ENCODE measurements at places on chromosomes 3 and 15.
A peak's percentile ranks its signal among the peaks of the same experiment; 100 is the strongest.

DNA sequence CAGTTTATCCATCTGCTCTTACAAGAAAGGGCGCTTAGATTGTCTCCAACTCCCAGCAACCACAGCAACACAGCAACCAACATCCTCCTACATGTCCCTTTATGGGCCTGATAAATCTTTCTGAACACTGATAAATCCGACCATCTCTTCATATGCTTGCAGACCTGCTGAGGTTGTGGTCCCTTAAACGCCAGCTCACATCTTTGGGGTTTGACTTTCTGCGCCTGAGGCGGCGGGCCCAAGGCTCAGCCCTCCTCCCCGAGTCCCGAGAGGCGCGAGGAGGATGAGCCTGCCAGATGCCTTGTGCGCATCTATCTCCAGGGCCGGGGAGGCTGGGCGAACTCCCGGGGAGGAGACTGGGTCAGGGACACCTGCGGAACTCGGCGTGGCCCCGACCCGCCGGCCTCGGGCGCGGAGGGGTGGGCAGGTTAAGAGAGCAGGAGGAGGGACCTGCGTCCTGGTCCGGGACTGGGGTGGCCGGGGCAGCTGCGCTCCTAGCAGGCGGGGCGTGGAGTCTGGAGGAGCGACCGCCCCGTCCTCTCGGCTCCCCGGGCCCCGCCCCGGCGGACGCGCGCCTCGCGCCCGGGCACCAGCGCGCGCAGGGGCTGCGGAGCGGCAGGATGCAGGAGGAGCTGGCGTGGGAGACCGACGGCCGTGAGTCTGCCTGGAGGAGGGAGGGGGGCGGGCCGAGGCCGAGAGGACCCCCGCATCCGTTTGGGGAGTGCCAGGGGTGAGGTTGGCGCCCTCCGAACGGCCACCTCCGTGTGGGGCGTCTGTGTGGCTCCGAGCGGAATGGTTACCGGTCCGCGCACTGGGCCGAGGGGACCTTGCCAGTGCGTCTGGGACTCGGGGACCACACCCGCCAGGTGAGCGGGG is at the start of gene ANKDD1A:
TSS of gene ANKDD1A (plus strand) at position 592 of the 876 bp plus-strand sequence. CDS start at position 621, 29 bp downstream.
- DNase-seq, result no peak

GRCh38 chr15:100111125-100112060 is 230.4 kb downstream of the ADAMTS17 start:
- DNase-seq, result peak; percentile 34

DNA sequence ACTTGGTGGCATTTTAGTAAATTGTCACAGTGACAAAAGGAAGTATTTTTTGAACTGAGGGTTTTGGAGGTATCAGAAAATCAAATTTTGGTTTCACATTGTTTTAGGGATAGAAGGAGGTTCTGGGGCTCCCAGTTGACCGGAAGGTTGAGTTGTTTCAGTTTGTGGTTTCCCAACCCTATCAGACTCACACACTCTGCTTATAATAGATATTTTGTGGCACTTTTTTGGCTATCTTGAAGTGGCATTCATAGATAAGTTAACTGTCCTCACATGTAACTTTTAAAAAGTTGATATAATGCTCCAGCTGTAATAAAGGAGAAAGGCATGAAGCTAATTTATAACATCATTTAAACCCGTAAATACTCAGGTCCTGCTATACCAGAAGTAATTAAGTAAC is 12.8 kb downstream of the ARMC8 start:
- no peak for DNase-seq

- DNase-seq, result no peak
Measured at GRCh38 chr15:66472176-66472999, 25.2 kb downstream of the SNAPC5 start.

DNA sequence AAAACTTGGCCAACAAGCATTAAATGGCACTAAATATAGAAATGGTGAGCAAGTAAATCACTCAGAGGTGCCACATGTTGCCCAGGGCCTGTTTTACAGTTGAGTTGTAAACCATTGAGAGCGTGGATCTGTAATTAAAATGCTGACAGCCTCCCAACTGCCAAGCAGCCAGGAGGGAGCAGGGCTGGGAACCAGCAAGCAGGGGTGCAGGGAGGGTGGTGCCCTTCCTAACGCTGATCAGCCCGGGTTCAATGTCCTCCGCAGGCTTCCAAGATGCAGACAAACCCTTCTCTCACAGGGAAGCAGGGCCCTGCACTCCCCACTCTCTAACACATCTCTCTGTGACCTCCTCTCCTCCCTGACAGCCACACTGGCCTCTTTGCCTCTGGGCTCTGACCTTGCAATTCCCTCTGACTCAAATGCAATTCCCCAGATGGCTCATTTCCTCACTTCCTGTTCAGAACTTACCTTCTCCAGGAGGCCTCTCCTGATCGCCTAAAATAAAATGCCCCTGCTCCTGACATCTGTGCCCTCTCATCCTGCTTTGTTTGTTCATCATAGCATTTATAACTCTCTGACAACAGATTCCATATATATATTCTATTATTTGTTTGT is 40.0 kb downstream of the WNT7A start:
- no peak for DNase-seq

GRCh38 chr3:132343018-132343612 is 25.9 kb downstream of the ACP3 start:
- no peak for DNase-seq

DNA sequence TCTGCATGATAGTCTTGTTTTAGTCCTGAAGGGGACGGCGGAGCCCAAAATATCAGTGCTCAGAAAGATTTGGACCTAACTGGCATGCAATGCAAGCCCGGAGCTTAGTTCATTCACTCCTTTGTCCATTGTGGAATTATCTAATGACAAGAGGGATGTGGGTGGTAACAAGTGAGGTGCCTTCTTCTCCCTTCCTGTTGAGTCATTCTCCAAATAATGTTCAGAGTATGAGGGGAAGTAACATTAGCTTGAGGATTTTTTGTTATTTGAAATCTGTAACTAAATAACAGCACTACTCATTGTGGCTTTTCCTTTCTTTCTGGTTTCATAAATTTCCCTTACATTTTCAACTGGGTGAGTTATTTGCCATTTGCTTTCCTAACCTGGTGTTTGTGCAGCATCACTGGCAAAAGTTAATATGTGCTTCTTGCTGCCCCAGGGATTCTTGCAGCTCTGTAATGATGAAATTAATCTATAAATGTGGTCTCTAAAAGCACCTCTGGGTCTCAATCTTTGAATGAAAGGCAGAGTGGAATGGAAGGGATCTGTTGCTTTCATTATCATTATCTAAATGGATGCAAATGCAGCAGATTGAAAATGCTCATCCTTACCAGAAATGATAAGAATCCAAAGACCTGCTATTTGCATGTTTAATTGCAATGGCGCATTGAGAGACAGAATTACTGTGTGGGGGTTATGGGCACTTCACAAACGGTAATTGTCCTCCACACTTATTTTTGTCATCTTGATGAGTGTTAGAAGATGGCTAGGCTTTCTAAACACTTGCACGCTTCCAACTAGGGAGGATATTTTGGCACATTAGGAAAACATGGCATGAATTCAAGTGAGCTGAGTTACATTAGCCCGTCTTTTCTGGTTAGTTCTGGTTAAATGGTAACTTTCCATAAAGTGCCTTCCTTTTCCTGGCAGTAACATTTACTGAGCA is 89.9 kb upstream of the MITF start:
- no peak for DNase-seq

GRCh38 chr15:101049856-101050622 is 130.9 kb downstream of the LRRK1 start:
- no peak for DNase-seq

GRCh38 chr3:15794303-15794771 is 3.4 kb downstream of the ANKRD28 start:
- peak; percentile 71 for DNase-seq

DNA sequence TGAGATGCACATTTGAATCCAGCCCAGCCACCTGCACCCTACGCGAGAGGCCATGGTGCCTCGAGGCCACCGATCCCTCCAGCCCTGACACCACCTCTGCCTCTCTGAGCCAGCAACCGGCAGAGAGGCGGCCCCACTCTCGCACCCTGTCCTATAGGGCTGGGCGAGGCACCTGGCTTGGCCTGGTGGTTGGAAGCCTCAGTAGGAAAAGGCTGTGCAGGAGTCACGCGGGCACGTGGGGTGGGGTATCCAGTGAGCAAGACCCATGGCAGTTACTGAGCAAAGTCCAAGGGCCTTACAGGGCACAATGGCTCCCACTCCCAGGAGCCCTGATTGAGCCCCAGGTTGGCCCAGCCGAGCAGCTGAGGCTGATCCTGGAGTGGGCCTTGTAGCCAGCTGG is 12.4 kb upstream of the DUSP7 start:
- DNase-seq, result no peak

GRCh38 chr3:143897576-143898295 is 49.5 kb upstream of the SLC9A9 start:
- no peak for DNase-seq

DNA sequence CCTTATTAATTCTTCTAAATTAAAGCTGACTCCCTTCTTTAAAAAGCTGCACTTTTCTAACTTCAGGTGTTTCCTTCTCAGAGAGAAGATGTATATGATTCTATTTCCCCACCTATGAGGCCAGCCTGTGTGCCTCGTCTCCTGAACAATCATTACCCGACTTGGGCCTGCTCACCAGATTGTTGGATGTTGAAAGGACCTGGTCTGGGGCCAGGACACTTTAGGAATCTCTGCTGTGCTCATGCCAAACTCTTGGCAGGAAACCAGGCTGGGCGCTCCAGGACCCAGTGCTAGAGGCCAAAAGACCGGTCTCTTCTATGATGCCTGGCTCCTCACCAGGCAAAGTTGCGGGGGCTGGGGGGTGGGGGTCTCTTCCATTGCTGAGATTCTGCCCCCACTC is 16.9 kb upstream of the LRRC31 start:
- peak; percentile 9 for DNase-seq

- DNase-seq, result no peak
Measured at GRCh38 chr15:27645672-27646071, 453.4 kb downstream of the OCA2 start.

DNA sequence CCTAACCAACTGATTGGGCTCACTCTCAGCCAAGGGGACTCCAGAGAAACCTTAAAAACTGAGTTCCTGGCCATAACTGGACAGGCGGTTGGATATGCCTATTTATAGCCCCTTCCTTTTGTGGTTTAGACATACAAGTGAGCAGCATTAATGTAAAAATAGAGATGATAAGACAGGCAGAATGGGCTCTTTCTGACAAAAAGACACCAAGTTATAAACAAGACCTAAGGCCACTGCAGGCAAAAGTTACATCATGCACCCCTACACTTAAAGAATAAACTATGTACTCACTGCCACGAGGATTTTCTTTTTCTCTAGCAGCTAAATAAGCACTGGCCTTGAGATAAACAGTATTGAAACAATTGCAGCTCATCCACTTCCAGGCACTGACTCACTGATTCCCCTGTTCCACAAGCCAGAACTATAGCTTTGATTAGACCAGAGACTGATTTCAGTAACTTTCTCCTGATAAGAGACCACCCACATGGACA is 30.1 kb downstream of the SUCNR1 start:
- peak; percentile 41 for DNase-seq

DNA sequence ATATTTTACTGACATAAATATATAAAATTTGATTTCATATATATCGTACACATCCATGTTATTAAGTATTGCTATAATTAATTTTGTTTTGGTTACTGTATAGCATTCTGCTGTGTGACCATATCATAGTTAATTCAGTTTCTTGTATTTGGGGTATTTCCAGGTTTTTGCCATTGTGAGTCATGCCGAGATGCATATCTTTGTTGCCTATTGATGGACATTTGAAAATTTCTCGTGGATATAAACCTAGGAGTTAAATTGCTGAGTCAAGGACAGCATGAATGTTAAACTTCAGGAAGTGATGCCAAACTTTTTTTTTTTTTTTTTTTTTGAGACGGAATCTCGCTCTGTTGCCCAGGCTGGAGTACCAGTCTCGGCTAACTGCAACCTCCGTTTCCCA is 33.7 kb upstream of the GPR171 start:
- DNase-seq, result no peak

DNA sequence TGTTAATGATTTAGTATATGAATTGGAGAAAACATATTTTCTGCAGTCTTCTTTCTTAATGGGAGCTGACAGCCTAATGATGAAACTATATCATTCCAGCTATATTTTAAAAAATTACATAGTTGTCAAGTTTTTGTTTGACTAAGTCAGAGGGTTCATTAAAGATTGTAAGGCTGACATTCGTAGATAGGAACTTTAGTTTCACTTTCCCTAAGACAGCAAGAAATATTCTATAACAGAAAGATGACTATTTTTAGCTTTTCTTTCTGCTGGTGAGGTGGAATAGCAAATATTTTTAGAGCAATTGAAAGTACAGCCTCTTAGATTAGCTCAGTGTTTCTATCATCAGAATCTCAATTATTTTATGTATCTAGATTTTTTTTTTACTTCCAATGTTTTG is 60.2 kb downstream of the PIAS1 start:
- DNase-seq, result no peak

- DNase-seq, result no peak
Measured at GRCh38 chr15:87634361-87634760, 622.2 kb downstream of the NTRK3 start.

GRCh38 chr3:72111265-72112205 is 326.6 kb upstream of the PROK2 start:
- no peak for DNase-seq

DNA sequence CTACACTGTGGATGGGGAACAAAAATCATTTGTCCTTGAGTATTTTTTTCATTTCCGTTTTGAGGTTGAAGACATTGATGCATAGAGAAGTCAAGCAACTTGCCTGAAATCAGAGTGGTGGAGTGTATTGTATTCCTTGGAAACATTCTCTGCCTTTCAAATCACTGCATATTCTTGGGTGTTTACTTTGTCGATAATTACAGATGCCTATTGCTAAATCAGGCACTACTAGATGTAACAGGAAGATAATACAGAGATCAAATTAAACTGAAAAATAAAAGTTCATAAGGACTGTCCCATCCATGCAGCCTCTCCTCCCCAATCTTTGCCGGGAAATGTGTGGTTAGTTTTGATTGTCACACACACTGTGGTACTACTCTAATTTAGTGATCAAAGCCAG is 37.4 kb upstream of the VEPH1 start:
- DNase-seq, result no peak

DNA sequence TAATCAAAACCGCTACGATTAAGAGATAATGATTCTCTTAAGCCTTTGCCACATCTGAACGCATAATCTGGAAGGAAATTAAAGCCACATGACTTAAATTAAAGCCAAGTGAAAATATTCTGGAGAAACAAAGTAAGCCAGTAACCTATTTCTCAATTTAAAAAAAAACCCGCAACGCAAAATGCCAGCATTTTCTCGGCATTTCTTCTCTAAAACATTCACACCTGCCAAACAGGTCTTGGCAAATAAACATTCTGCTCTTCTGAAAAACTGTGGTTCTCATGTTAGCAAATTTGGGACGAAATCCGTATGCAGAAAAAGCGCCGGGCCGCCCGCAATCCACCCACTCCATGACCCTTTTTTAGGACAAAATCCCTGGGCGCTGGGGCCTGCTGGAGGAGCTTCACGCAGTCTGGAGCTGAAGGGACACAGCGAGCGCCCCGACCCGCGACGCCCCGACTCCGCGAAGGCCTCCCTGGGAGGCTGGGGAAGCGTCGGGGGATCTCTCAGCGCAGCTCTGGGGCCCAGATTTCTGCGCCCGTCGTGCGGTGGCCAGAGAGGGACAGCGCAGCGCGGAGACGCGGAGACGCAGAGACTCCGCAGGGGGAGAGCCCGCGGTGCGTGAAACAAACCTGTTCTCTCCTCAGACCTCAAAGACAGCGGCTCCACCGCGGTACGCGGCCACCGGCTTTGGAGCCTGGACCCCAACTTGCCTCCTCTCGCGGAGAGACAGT is 471 bp downstream of the NKIRAS1 start:
- no peak for DNase-seq

- peak; percentile 3 for DNase-seq
Measured at GRCh38 chr3:67686069-67686468, 31.7 kb upstream of the SUCLG2 start.

GRCh38 chr15:77017761-77018720 is 23.1 kb downstream of the PSTPIP1 start:
- DNase-seq, result no peak

- DNase-seq, result no peak
Measured at GRCh38 chr15:53384417-53384816, 375.0 kb downstream of the WDR72 start.

Measured in skeletal muscle cell (primary cell).